ENCODE measurements at places on chromosomes 13 and 19.
A peak's percentile ranks its signal among the peaks of the same experiment; 100 is the strongest.

- no peak for DNase-seq
Observed at GRCh38 chr13:44867825-44868224, 121.4 kb downstream of the NUFIP1 start.

- DNase-seq = no peak
Observed at GRCh38 chr13:113747291-113747833, 11.7 kb upstream of the TMEM255B start.

- no peak for DNase-seq
Observed at GRCh38 chr13:113489171-113489548, 1.4 kb downstream of the DCUN1D2 start.

- DNase-seq = no peak
Observed at GRCh38 chr19:17248011-17248776, 2.5 kb upstream of the NR2F6 start.

- DNase-seq = no peak
Observed at GRCh38 chr19:50649433-50650391, at the start of gene C19orf81. Gene C19orf81, plus strand, starts transcription at chr19:50649445. Its CDS starts 0 bp downstream, at chr19:50649445.

- DNase-seq = no peak
Observed at GRCh38 chr13:42781352-42781751, at the start of gene FAM216B. Gene FAM216B, plus strand, starts transcription at chr13:42781584. Its CDS starts 2,484 bp downstream, at chr13:42784068.

DNA sequence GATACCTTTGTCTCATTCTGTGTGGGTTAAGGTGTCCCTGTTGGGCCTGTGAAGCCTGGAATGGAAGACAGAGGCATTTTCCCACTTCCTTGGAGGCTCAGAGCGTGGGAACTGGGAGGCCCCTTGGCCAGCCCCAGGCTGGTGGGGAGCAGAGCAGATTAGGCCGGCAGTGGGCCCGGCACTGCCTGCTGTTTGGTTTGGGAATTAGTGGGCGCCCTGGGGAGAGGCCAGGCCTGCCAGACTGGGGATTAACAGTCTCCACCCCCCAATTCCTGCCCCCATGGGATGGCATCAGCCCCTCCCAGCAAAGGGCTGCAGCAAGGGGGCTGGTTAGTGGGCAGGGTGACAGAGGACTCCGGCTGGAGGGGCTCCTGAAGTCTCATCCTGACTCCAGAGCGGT is 3.1 kb upstream of the BEST2 start:
- DNase-seq = no peak

DNA sequence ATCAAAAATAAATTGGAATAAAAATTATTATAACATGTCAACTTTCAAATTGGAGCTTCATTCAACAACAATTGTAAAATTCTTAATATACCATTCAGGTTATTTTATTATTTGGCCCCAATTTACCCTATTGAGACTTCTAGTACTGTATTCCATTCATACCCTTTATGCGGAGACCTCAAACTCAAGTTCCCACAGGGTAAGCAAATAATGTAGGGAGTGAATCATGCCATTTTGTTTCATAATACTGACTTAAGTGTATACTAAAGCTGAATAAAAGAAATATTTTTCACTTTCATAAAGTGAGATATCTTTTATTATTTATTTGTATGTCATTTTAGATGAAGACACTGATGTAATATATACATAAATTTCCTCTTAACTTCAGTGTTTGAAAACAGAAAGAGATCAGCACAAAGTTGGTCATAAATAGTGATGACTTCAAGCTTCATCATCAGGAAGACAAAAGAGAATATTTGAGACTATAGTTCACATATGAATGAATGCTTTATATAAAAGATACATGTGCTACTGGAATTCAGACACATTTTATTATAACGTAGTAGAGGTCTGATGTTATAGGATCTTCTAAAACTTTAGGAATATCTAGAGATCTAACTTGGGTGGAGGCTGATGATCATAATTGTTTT is 894.4 kb upstream of the PCDH9 start:
- no peak for DNase-seq

DNA sequence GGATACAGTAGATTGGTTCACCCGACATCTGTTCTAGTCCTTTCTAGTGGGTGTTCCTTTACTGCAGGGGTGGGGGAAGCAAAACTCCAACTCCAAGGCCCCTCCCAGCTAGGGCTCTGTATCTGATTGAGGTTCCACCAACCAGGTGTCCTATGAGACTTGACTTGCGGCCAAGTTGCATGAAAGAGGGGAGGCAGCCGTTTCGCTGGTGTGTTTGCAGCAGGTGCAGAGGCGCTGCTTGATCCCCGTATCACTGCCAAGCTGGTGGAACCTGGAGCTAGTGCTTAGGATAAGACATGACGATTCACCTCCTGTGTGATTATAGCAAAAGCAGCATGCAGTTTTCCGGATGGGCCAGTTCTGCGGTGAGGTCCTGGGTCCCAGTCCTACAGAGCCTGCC is 338.2 kb downstream of the UQCRFS1 start:
- no peak for DNase-seq

DNA sequence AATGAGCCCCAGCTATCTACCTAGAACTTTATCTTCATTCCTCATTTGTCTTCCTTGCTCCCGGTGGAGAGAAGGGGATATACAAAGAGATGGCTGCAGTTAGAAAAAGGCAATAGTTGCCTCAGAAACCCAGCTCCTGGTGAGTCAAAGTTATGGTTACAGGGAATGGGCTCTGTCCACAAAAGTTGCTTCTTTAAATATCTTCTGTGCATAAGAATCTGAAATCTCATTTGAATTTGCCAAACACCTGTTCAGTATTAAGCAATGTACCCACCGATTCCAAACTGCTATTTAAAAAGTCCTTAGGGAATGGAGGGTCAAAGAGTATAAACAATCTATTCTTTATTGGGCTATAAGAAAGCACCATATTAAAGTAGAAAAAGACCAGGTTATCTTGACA is 48.4 kb downstream of the DCLK1 start:
- no peak for DNase-seq

- DNase-seq = no peak
Observed at GRCh38 chr13:93290503-93290902, 63.9 kb downstream of the GPC6 start.

DNA sequence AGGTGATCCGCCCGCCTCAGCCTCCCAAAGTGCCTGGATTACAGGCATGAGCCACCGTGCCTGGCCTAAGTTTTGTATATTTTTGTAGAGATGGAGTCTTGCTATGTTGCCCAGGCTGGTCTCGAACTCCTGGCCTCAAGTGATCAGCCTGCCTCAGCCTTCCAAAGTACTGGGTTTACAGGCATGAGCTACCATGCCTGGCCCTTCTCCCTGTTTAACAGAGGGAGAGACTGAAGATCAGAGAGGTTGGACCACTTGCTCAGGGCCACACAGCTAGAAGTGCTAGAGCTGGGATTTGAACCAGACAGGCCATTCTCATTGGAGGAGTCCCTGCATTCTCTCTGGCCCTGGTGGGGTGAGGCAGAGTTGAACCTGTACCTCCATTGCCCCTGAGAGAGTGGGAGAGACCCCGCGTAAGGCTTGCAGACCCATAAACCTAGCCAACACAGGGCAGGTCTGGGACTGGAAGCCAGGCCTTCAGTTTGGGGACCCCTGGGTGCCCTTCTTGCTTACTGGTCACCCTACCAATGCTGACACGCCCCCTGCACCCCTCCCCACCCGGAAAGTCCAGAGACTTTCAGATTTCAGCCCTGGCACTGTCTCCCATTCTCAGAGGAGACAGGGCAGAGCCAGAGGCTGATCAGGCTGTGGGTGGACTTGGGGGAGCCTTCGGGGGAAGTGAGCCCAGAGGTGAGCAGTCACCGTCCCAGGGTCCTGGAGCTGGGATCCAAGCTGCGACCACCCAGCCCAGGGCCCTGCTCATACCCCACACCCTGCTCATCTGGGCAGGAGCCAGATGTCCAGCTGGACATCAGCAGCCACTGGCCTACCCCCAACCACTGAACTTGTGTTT is 13.3 kb downstream of the TTYH1 start:
- no peak for DNase-seq

DNA sequence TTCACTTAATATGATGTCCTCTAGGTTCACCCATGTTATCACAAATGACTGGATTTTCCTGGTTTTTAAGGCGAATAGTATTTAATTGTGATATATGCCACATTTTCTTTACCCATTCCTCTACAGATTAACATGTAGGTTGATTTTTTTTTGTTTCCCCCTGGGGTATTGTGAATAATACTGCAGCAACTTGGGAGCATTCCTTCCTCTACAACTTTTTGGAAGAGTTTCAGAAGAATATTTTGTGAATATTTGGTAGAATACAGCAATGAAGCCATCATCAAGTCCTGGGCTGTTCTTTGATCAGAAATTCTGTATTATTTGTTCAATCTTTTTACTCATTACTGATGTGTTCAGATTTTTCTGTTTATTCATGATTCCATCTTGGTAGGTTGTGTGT is 5.6 kb upstream of the ZNF331 start:
- DNase-seq = no peak

GRCh38 chr13:67493835-67494234 is 263.7 kb upstream of the PCDH9 start:
- DNase-seq = no peak

- peak; percentile 19 for DNase-seq
Observed at GRCh38 chr13:34942732-34943435, 814 bp downstream of the NBEA start.

DNA sequence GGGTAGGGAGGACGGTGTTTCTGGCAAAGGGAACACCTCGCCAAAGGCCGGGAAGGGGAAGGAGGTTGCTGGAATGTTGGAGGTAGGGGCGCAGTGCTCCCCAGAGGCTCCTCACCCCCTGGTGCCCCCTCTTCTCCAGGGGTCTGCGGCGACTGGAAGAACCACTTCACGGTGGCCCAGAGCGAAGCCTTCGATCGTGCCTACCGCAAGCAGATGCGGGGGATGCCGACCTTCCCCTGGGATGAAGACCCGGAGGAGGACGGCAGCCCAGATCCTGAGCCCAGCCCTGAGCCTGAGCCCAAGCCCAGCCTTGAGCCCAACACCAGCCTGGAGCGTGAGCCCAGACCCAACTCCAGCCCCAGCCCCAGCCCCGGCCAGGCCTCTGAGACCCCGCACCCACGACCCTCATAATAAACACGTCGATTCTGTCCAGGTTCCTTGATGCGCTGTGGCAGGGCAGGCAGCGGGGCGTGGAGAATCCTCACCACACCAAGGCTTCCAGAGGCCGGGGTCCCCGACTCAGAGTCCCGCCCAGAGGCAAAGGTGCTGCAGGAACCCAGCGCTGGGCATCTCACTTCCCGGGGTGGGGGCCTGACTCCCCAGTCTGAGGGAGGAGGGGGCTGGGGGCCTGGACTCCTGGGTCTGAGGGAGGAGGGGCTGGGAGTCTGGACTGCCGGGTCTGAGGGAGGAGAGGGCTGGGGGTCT is 7.4 kb upstream of the SPACA4 start:
- DNase-seq = no peak

DNA sequence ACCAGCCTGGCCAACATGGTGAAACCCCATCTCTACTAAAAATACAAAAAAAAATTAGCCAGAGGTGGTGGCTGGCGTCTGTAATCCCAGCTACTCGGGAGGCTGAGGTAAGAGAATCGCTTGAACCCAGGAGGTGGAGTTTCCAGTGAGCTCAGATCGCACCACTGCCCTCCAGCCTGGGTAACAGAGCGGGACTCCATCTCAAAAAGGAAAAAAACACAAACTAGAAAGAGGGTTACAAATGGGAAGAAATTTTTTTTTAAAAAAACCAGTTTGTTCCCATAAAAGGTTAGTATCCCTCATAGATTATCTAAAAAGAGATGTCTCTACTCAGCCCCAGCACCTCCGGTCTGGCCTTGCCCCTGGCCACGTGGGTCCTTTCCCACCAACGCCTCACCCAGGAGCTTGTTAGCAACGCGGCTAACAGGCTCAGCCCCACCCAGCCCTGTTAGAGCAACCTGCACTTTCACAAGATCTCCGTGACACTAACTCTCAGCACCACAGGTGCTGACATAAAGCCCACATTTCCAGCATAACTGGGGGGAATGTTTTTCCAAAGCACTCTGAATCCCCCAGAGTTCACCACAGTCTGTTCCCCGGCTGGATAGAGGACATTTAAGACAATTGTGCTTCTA is 4.3 kb downstream of the DMKN start:
- peak; percentile 26 for DNase-seq

GRCh38 chr19:40119380-40119779 is 28.6 kb upstream of the ZNF780A start:
- no peak for DNase-seq

DNA sequence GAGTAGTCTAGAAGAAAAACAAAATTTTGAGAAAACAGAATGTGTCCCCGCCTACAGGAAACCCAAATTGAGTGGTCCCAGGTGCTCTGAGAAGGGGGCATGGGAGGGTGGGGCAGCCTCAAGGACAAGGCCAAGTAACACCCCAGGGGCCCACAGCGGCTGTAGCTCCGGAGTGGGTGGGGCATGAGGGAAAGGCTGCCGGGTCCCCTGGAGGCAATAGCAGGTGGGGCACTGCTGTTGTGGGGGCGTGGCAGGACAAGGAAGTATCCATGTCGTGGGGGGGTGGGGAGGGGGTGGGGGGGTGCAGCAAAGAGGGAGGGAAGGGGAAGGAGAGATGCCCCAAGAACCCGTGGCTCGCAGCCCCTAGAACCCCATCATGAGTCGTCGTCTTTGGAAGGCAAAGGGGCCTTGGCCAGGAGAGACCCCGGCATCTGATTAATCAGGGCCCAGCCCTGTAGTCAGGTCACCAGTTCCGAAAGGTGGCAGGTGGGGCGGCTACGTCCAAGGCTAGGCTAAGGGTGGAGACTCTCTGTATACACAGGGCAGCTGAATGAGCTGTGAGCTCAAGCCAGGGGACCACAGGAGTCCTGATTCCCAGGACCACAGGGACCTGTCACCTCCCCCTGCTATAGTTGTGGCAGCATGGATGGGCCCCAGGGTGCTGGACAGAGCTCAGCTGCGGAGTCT is 7.5 kb upstream of the ISYNA1 start:
- DNase-seq = no peak

- DNase-seq = peak; percentile 20
Observed at GRCh38 chr19:29583196-29583999, 22.7 kb upstream of the POP4 start.
